ENCODE measurements at places on chromosomes 7 and 10.

DNA sequence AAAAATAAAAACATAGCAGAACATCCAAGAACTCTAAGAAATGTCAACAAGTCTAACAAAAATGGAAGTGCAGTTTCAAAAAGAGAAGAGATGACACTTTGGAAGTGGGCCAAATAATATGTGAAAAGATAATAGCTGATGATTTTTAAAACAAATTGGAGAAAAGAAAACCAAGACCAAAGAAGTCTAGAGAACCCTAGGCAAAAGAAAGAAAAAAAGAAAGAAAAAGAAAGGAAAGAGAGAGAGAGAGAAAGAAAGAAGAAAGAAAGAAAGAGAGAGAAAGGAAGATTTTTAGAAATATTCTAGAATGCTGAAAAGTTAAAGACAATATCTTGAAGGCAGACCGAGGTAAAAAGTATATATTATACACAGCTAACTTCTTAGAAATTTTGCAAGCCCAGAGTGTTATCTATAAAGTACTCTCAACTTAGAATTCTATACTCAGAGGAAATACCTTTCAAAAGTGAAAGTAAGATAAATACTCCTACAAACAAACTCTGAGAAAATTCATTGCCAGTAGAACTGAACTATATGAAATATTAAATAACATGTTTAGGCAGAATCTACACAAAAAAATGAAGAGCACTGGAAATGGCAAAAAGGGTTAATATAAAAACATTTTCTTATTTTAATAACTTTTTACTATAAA lies 138.7 kb upstream of the SMIM30 start:
- no peak for DNase-seq

DNA sequence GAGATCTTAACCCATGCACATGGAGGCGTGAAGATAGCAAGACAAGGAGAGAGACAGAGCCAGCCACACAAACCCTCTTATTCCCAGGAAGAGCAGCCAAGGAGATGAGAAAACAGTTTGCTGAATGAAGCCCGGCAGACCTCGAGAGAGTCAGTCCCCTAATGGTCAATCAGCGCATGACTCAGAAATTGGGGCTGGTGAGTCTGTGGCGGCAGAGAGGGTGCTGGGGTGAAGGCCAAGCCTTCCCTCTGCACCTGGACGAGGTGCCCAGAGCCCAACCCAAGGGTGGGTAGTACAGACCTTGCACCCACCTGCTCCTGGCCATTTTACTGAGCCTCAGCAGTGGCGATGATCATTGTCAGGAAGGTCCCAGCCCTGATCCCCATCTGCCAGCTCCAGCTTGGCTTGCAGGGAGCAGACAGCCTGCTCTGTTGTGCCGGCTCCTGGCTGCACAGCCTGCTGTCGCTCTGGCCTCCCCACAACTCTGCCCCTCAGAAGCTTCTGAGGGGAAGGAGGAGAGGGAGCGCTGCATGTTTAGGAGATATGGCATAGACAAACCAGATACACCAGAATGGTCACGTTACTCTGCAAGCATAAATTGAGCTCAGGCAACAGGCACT lies 256.6 kb downstream of the RPS24 start:
- no peak for DNase-seq

- peak; percentile 11 for DNase-seq
Observed at GRCh38 chr7:3162289-3162688, 118.6 kb upstream of the CARD11 start.

DNA sequence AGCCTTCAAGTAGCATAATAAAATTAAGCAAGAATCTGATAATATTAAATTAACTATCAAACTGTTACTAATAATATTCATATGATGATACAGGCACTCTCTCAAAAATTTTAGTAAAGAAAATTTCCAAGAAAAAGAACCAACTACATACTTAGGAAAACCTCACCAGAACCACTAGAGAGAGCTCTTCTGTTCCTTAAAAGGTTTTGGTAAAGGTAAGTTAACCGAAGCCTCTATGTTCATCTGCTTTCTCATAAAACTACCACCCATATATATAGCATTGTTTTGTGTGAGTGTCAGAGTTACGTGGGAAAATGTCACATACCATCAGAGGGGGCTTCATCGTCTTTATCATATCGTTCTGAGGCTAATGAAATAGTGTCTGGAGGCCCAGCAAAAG lies 20.7 kb downstream of the SKAP2 start:
- DNase-seq, result no peak

GRCh38 chr10:11415095-11415494 lies 196.4 kb downstream of the USP6NL start:
- no peak for DNase-seq

Data from stimulated activated CD4-positive, alpha-beta T cell treated with anti-CD3 and anti-CD28 coated beads, Interleukin-2, amount 100 ng/mL, for 24 hours (primary cell).